Natural killer cell (primary cell): ENCODE measurements at places on chromosomes 4 and X.

DNA sequence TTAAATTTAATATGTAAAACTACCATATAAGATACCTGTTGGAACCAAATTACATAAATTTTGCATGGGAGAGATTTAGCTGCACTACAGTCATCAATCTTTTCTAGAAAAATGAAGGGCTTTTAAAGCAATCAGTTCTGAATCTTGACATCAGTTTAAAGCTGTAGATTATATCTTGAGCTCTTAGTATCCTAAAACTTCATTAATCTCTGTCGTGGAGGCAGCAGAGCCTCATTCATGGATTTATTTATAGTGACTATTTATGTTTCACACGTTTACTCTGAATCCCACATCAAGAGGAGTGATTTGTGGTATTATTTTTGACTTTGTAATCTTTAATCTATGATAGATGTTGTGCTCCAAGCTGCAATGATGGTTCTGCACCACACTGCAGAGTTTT lies 175.9 kb downstream of the PDGFC start:
- no peaks in the 10 kb centered on the region for H3K4me1 ChIP-seq
- H3K27me3 ChIP-seq: no peaks in the 10 kb centered on the region
- no peak overlapping the region for H3K27ac ChIP-seq
- no peak for DNase-seq
- no peak overlapping the region for H3K4me3 ChIP-seq

GRCh38 chr4:127188847-127189246 lies 443.9 kb upstream of the INTU start:
- no peak overlapping the region for H3K4me3 ChIP-seq
- H3K27me3 ChIP-seq: no peaks in the 10 kb centered on the region
- no peak overlapping the region for H3K27ac ChIP-seq
- no peak for DNase-seq
- no peaks in the 10 kb centered on the region for H3K4me1 ChIP-seq
- no peaks in the 10 kb centered on the region for H3K36me3 ChIP-seq

DNA sequence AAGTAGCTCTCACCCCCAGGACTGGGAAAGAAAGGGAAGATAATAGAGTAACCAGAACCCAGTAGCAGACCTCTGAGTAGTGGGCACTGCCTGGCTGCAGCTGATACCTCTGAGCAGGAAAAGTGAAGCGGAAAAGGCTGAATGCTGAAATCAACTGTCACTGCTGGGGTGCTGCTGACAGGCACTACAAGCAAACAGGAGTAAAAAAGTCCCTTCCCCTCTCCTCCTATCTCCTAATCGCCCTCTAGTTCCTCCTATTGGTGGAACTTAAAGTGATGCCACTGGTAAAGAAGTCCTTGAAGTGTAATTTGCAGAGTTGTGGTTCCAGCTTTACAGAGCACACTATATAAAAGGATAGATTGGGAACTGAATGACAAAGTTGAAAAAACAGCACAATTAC lies 32.8 kb upstream of the GLRB start:
- DNase-seq: no peak
- H3K27ac ChIP-seq: no peak overlapping the region
- H3K36me3 ChIP-seq: no peaks in the 10 kb centered on the region

- H3K4me3 ChIP-seq: no peak overlapping the region
- peaks cover 98% of the 10 kb centered on the region for H3K36me3 ChIP-seq
- DNase-seq: no peak
- no peak overlapping the region for H3K27ac ChIP-seq
- H3K4me1 ChIP-seq: peaks cover 17% of the 10 kb centered on the region
- H3K27me3 ChIP-seq: no peaks in the 10 kb centered on the region
Measured at GRCh38 chr4:10081218-10081606, 35.4 kb downstream of the WDR1 start.

DNA sequence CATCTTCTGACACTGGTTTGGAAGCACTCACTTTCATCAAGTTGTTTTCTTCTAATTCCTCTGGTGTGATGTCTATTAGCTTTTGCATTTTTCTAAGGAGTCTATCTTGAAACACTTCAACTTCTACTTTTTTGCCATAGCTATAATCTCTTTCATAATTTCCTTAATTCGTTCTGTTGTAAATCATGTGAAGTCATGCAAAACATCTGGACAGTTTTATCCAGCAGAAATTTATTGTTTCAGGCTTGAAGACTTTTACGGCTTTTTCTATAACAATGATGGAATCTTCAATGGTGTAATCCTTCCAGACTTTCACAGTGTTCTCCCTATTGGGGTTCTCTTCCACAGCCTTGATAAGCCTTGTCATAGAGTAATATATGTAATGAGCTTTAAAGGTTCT lies 74.9 kb upstream of the PABPC4L start:
- H3K4me1 ChIP-seq: no peaks in the 10 kb centered on the region
- DNase-seq: no peak
- H3K4me3 ChIP-seq: no peak overlapping the region
- no peaks in the 10 kb centered on the region for H3K27me3 ChIP-seq
